ENCODE measurements at places on chromosomes 2 and 18. TPM values are rescaled to one million over a fixed set of nuclear protein-coding genes. Genes with fewer than 3 reads are reported as not detected.

GNAL gene
- 24.6 TPM for total RNA-seq

ITPRIPL1 gene
- total RNA-seq = 0.27 TPM

CABLES1 gene
- total RNA-seq = 13.7 TPM

DNA sequence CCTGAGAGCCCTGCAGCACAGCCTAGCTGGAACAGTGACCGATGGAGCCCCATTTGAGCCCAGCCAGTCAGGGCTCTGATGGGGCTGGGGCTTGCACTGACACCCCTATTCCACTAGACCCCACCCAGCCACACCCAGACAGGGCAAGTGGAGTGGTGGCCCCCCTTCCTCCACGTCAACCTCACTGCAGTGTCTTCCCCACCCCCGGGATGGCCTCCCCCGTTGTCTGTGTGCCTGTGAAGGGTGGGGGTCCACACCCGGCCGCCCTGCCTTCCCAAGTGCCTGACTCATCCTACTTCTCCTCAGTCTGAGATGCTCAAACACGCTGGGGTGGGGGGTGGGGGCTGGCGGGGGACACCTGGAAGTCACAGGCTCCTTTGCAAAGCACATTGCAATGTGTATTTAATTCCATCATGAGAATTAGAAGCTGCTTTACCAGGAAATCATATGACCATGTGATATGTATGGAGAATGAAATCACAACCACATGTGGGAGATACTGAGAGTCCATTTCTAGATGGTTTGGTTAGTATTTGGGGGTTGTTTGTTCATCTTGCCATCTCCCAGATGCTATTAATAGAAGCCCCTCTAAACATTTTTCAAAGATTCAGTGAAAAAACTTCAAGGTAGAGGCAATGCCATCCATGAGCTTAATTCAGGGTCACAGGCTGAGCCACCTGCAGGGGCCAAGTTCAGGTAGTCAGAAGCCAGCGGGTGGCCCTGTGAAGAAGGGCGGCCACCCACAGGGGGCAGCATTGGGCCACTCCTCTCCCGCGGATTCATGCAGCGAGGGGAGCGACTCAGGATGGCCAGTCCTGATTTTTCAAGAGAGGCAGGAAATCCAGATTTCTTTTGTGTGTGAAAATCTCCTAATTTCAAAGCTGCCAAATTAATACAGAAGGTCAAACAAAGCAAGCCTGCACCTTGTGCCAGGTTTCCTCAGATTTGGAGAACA, 22.7 kb upstream of the GMPPA start:
- peak; percentile 70 for ATAC-seq

AGXT gene
- total RNA-seq = not detected

GRCh38 chr2:237539681-237540080, 26.7 kb upstream of the PRLH start:
- ATAC-seq = no peak

GRCh38 chr2:216774180-216774579, 78.8 kb upstream of the IGFBP5 start:
- ATAC-seq = no peak

- ATAC-seq = no peak
Measured at GRCh38 chr2:225076125-225076524, 33.9 kb upstream of the DOCK10 start.

CELF4 gene
- total RNA-seq = 0.32 TPM

DNA sequence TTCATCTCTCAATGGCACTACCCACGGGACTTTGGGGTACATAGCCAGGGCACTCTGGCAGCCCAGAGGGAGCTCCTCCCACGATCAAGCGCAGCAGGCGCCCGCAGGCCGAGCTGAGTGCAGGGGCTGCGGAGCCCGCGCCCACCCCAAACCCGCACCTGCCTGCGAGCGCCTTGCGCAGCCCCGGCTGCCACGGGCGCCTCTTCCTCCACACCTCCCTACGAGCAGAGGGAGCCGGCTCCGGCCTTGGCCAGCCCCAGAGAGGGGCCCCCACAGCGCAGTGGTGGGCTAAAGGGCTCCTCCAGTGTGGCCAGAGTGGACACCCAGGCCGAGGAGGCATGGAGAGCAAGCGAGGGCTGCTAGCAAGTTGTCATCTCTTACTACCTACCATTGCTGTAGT, 165.2 kb downstream of the UBE2E3 start:
- ATAC-seq = no peak

DNA sequence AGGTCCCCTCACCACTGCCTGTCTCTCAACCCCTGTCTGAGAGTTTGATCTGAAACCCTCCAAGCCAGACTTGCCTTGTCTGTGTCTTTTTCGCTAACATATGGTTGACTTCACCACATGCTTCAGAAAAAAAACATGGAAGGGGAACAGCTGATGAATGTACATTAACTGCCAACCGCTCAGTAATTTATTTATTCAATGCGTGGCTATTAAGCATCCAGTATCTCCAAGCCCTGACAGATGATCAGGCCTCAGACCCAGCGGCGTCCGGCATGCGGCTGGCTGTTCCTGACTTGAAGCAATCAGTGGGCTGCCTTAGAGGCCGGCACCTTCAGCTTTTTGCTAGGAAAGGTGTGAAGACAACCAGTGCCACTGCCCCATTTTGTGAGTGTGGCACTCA, 62.3 kb downstream of the NGEF start:
- no peak for ATAC-seq

DNA sequence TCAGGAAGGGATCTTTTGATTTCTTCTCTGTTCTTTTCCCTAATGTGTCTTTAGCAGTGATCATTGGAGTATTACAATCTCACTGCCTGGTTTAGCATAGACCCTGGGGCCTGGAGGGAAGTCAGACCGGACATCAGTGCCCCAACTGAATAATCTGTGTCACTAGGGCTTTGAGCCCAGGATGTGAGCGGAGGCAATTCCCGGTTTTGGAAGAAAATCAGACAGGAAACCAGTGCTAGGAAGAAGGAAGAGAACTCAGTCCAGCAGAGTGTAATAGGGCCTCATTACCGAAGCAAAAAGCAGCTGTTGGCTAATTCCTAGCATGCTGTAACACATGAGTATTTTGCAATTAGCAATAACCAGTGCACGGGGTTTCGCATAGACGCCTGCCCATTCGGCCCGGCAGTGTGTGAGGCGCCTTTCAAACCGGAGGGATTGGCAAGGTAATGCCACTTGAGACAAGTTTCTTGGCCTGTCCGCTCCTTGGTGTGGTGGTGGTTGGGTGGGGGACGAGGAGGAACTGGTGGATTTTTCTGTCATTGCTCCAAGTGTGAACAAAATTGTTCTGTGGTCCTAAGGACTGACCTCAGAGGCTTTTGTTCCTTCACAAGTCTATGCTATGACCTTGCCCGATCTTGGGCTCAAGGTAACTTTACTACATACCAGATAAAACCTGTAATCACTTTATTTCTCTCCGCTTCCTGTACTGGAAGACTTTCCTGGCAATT, 2.8 kb downstream of the FOSL2 start:
- peak; percentile 4 for ATAC-seq

- no peak for ATAC-seq
Measured at GRCh38 chr2:129369437-129369836, 610.0 kb upstream of the RAB6C start.

GRCh38 chr2:5285872-5286769, 406.1 kb upstream of the SOX11 start:
- ATAC-seq = no peak

PJVK gene
- 4.0 TPM for total RNA-seq

CYTIP gene
- total RNA-seq = 1.6 TPM

CKAP2L gene
- not detected for total RNA-seq

- no peak for ATAC-seq
Measured at GRCh38 chr2:202695166-202695565, 60.4 kb downstream of the FAM117B start.

DNA sequence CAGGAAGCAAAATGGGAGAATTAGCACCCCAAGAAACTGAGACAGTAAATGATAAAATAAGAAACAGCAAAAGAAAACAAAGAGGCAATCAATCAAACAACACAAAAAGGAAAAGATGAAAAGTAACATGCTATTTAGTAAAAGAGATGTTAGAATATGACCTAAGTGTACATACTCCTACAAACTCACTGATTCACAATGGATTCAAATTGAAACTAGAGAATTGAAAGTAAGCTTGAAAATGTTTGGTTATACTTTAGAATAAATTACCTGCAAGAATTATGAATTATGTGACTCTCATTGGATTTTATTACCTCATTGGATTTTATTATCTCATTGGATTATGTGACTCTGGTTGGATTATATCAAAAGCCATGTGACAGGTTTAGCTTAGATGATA, 22.8 kb upstream of the CCNYL1 start:
- no peak for ATAC-seq

ERFE gene
- 0.74 TPM for total RNA-seq

CYS1 gene
- 42.7 TPM for total RNA-seq

- peak; percentile 75 for ATAC-seq
Measured at GRCh38 chr2:133591164-133591563, 22.9 kb upstream of the NCKAP5 start.
